Right lung (tissue), 10 donors: ENCODE measurements at places on chromosomes 4 and X. TPM values are rescaled to one million over a fixed set of nuclear protein-coding genes. Genes with fewer than 3 reads are reported as not detected.

Gene KDR
- polyA plus RNA-seq: 95.9 TPM

Gene DCLK2
- polyA plus RNA-seq: 10.2 TPM

Gene USP26
- not detected for polyA plus RNA-seq

Gene SNCA
- 59.6 TPM for polyA plus RNA-seq

Gene CTAG2
- polyA plus RNA-seq: not detected

Gene TLR6
- 1.8 TPM for polyA plus RNA-seq

Gene CXCL9
- polyA plus RNA-seq: 0.85 TPM

Gene TBC1D9
- polyA plus RNA-seq: 33.6 TPM

Gene GABRG1
- 0.67 TPM for polyA plus RNA-seq

Gene SLC6A8
- 7.8 TPM for polyA plus RNA-seq

Gene BTC
- polyA plus RNA-seq: 5.3 TPM

Gene TCEAL5
- polyA plus RNA-seq: 2.4 TPM

Gene GAB3
- polyA plus RNA-seq: 8.3 TPM

DNA sequence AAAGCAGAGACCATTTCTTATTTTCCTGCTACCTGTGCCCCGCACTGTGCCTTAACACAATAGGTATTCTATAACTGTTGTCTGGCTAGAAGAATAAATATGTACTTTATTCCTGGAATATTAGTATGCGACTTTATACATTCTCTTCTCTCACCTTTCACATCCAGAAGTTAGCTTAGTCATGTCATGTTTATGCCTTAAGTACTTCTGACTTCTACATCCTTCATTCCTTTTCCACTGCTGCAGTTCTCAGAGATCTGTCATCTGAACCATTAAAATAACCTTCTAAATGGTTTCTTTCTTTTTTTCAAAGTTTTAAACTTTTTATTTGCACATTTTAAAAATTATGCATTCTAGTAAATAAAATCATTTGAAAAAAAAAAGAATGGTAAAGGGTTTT lies 34.4 kb downstream of the KIF4A start:
- DNase-seq: no peak

GRCh38 chr4:57064811-57065711 lies 45.1 kb downstream of the IGFBP7 start:
- no peak for DNase-seq

GRCh38 chr4:65635051-65635821 lies 35.1 kb downstream of the EPHA5 start:
- DNase-seq: no peak

DNA sequence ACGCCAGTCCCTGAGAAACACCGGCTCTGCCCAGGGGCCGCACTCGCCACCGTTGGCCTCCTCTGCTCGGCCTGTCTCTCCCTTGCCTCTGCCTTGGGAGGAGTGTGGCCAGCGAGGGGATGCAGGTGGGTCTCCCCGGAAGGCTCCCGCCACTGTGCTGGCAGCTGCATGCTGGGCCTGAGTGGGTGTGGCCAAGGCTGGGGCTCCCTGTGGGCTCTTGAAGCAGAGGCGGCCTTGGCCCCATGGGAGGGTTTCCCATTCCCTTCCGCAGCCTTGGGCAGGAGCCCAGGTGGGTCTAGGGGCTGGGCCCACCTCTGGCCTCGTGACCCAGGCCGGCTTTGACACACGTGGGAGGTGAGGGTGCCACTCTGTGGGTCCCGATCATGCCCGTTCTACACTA lies 19.1 kb downstream of the FGFRL1 start:
- DNase-seq: no peak

DNA sequence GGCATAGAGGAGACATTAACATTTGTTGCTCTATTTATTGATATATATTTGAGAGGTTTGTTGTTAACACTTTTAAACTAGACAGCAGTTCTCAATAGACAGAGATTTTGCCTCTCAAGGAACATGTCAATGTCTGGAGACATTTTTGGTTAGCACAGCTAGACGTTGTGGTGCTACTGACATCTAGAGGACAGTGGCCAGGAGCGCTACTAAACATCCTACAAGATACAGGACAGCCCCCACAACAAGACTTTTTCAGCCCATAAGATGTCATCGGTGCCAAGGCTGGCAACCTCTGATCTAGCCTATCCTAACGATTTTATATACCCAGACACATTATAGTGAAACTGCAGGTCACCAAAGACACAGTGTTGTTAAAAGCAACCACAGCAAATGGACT lies 18.4 kb upstream of the CTSO start:
- no peak for DNase-seq

GRCh38 chr4:6714954-6715353 lies 1.0 kb upstream of the BLOC1S4 start:
- DNase-seq: no peak

DNA sequence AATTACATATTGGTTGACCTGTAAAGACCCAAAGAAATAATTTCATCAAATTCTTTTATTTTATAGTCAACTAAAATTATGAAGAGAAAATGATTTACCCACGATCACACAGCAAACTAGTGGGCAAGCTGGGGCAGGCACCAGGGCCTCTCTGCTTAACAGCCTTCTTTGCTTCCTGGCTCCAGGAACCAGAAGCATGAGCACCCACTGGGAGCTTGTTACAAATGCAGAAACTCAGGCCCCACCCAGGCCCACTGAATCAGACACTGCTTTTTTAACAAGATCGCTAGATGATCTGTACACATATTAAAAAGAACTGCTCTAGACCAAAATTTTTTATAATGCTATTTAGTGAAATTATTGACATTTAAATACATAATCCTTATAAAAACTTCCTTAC lies 95.0 kb downstream of the GEMIN8 start:
- DNase-seq: no peak

- no peak for DNase-seq
Measured at GRCh38 chr4:161457311-161457710, 706.5 kb downstream of the FSTL5 start.

DNA sequence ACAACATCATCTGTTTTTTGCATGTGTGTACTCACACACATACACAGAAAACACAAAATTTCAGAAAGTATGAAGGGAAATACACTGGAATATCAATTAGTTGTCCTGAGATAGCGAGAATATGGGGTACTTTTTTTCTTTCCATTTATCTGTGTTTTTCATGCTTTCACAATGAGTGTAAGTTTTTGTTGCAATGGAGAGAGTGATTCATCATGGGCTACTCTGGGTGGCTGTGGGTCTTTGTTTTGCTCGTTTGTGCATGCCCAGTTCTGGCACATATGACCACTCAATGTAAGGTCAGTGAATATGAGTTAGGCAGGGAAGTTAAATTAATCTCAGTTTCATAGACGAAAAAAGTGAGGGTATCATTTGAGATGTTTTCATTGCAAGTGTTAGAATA lies 26.9 kb downstream of the XK start:
- no peak for DNase-seq

DNA sequence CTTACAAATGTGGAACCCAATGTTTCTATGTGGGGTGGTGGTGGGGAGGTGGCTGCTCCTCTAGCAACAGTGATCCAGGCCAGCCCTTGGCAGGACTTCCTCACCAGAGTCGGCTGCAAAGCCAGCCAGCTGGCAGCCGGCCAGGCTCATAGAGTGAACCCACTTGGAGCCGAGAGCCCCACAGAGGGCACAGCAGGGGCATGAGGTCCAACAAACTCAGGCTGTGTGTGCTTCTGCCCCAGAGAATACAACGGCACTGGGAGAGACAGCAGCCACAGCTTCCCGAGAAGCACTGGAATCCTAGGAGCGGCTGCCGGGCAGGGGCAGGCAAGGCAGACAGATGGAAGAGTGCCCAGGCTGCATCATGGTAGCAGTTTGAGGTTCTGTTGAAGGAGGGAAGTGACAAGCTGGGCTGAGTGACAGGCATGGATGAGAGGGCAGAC lies 23.5 kb upstream of the SOWAHD start:
- no peak for DNase-seq

GRCh38 chr4:86223472-86223871 lies 136.4 kb downstream of the MAPK10 start:
- no peak for DNase-seq

GRCh38 chrX:10722851-10723250 lies 102.5 kb upstream of the MID1 start:
- peak; percentile 45 for DNase-seq

DNA sequence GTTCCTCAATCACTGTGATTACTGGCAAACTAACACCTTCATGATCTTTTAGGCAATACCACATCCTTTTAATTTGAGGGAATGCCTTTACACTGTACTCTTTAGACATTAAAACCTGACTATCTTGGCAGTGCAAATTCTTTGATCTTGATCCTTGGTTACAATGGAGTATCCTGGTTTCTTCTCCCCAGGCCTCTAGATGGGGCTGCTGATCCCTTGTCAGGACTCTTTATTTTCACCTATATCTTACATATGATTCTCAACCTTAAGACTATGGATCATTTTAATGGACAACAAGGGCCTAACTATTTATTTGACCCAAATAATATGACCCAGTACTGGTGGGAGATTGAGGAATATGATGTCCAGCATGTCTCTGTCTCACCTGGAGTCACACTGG lies 1005.5 kb upstream of the INTU start:
- DNase-seq: no peak

- no peak for DNase-seq
Measured at GRCh38 chr4:141464366-141464765, 172.0 kb upstream of the IL15 start.

DNA sequence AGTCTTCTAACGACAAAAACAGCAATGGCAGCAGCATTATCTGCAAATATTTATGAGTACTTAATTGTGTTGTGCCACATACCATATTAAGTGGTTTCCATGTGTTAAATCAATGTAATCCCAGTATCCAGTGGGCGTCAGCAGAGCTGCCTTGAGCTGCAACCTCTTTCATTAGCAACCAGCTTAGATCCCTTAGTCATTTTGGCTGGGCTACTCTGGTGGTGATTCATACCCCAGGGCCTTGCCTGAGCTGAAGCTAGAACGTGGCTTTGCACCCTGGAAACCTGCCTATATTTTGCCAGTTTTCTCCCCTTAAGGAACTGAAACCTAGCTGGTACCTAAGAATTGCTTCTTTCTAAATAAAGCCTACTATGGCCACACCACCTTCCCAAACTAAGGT lies 474.3 kb upstream of the FTHL17 start:
- no peak for DNase-seq

DNA sequence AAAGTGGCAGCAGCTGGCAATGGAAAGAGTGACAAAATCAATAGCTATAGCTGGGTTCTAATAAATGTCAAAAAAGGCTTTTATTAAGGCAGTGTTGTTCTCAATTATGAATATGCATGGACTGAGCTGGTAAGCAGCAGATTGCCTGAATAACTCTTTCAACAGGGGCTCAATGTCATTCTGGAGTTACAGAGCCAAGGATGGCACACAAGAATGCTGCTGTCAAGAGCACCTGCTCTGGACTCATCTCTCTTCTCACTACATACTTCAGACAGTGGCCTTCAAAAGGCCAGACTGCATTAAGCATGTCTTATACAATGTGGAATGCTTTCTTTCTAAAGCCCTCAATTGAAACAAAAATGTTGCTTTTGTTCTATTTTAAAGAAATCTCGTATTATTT lies 351.4 kb downstream of the KLHL13 start:
- no peak for DNase-seq

DNA sequence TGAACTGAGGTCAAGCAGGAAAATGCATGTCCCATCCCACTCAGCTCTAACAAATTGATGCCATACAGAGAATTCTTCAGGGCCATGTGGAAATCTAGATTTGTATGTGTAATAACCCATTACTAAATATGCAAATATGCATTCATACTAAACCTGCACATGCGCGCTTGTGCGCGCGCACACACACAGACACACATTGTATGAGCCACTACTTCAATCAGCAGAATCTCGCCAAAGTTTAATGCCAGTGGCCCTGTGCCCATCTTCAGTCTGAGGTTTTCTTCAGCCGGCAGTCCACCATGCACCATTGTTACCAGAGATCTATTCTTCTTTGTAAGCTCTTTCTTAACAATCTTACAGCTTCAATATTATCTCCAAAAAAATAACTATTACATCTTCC lies 276.4 kb downstream of the PDGFC start:
- no peak for DNase-seq

GRCh38 chr4:81904121-81904520 lies 432.4 kb upstream of the RASGEF1B start:
- DNase-seq: no peak

DNA sequence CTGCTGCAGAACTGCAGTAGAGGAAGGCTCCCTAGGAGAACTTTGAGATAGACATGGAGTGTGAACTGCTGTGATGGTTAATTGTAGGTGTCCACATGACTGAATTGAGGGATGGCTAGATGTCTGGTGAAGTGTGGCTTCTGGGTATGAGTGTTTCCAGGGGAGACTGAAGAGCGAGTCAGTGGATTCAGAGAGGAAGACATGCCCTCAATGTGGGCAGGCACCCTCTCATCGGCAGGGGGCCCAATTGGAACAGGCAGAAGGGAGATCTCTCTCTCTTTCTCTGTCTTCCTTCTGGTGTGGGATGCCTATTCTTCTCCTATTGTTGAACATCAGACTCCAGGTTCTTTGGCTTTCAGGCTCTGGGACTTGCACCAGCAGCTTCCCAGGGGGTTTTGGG lies 304.7 kb upstream of the GATB start:
- no peak for DNase-seq

DNA sequence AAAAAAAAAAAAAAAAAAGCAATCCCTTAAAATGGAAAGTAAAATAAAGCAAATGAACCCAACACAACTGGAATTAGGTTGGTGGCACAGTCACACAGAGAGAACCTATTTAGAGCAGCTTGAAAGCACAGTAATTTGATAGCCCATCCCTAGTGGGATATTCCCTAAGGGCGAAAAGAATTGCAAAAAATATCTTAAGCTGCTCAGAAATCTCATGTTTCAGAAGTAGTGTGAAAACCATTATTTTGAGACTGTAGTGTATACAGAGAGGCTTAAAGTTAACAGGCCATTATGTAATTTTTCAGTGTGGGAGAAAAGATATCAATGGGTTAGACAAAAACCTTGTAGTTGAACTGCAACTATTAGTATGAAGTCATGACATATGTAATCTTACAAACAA lies 40.0 kb upstream of the DHX15 start:
- DNase-seq: no peak

- DNase-seq: peak; percentile 54
Measured at GRCh38 chrX:74133156-74133796, 170.7 kb upstream of the ZCCHC13 start.

DNA sequence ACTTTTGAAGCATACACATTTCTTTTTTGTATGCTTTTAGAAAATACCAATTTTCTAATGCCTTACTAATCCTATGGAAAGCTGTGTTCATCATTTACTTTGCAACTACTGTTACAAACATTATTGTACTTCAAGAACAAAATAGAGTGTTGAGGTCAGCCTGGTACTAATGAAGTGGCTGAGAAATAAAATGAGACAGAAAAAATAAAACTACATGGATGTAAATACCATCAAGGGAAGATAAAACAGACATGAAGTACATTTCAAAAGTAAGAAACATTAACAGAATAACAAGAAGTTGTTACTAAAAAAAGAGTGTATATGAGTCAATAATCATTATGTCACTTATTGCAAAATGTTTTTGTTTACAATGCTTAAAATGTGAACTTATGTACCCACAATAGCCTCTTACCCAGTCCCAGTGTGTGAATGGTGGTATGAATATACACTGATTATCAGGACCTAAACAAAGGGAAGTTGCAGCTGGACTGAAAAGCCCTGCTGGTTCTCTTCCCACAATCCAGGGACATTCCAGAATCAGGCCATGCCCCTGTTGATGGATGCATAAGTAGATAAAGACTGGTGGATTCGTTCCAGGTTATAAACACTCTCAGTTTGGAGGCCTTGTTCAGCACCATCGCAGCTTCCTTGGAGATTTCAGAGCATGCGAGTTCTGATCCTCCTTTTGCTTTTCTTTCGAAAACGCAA lies 2.4 kb upstream of the CSN3 start:
- peak; percentile 90 for DNase-seq

- DNase-seq: no peak
Measured at GRCh38 chrX:51047950-51048349, 137.4 kb downstream of the BMP15 start.
